ENCODE measurements at places on chromosomes 1 and 21. TPM values are rescaled to one million over a fixed set of nuclear protein-coding genes. Genes with fewer than 3 reads are reported as not detected.

The VN1R5 gene
- total RNA-seq: not detected

The PADI1 gene
- total RNA-seq: 0.20 TPM

The ADCY10 gene
- not detected for total RNA-seq

DNA sequence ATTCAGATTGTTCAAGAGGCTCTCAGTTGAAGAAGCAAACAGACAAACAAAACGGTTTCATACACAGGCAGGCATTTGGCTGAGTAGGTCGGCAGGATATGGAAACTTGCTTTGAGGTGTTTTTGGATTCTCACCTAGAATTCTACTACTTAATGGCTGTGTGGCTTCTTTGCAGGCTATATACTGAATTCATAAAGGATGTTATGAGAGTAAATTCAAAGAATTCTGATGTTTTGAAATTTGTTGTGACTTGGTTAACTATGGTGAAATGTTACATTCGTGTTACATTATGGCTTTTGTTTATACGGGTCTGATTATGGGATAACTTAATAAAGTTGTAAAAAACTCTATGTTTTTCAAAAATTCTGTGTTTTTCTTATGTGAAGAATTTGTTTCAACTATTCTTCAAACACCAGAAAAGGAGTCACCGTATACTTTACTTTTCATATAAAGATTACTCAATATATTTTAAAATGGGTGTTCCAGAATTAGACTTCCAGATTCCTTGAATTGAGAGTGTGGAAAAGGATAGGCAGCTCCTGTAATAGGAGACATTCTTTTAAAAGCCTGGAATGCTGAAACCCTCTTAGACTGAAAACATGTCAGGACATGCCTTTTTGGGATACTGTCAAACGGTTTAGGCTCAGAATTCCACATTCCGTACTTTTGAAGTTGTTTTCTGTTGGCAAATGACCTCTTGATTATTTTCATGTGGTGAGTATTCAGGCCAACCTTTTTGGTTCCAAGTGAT, 8.2 kb upstream of the IRF2BP2 start:
- DNase-seq: no peak

- no peak for DNase-seq
Measured at GRCh38 chr21:42061195-42061985, 9.7 kb upstream of the UMODL1 start.

- no peak for DNase-seq
Measured at GRCh38 chr21:14678973-14679574, 133.0 kb upstream of the SAMSN1 start.

DNA sequence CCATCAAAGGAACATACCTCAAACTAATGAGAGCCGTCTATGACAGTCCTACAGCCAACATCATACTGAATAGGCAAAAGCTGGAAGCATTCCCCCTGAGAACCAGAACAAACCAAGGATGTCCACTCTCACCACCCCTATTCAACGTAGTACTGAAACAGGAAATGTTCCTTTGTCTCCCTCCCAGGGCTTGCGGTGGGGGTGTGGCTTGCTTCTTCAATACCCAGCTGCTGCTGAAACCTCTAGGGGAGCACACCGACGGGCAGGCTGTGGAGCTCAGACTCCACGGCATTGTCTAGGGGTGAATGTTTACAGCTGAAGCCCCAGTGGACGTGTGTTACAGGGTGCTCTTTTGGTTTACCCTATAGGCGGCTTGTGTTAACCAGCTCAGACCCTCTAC, 30.5 kb upstream of the B3GALT2 start:
- peak; percentile 79 for DNase-seq

GRCh38 chr1:99643021-99643779, 2.7 kb upstream of the PALMD start:
- DNase-seq: no peak

The POU3F1 gene
- total RNA-seq: 5.8 TPM

Measured in H9 (cell line).